PC-9 (cell line): ENCODE measurements at places on chromosomes 2 and 18.

DNA sequence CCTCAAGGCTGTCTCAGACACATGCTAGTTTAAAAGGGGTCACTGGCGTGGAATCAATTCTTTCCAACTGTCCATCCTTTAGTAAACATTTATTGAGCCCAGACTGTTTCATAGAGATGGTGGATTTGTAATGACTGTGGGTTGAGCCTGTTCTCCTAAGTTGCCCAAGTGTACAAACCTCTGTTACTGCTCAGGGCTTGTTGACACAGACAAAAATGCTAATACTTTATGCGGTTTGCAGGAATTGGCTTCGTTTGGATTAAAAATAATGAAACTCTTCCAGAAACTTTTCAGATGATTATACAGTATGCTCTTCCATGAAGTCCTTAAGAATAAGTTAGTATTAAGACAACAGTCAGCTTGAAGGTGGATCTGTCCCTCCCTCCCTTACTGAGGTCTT, 83.6 kb upstream of the MGAT5 start:
- no peak for DNase-seq

DNA sequence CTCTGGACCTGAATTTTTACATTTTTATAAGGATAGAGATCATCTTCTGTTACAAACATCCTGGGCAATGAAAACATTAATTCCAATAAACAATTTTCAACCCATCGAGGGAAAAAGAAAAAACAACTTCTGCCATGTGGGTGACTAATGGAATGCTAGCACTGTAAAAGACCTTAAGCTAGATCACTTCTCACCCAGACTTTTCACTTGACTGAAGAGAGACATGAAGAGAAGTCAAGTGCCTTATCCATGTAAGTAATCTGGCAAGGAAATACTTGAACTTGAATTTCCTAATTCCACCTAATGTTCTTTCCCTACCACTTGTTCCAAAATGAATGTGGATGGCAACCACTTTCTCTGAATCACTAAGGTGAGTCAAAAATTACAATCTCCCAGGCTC, 98.3 kb upstream of the ACVR1C start:
- DNase-seq = no peak

DNA sequence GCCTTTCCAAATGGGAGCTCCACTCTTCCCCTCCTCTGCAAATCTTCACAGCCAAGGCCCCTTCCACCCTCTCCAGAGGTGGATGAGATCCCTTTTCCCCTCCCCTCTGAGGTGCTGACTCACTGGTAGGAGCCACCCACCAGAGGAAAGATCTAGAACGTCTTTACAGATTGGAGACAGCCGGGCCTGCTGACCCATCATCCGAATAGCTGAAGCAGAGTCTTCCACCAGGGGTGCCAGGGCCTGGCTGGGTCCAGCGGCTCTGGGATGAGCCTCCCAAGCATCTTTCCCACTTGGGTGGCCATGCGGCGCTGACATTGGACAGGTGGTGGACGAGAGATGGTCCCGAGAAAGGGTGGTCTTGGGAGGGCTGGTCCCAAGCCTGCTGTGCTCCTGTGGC, 9.0 kb downstream of the ERFE start:
- no peak for DNase-seq

DNA sequence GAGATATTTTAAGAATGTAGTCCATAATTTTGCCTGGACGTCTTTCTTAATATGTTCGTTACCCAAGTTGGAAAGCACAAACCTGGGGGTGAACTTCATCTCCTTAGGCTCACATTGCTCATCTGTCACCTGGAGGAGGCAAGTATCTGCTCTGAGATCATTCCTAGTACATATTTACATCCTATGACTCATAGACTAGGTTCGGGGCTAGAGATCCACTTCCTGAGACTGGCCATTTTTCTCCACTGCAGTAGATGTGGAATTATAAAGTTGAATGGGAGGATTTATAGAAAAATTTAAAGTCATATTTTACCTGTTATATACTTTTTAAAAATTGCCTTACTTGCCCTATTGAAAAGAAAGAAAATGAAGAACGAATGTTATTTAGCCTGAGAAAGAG, 77.5 kb upstream of the PROKR1 start:
- no peak for DNase-seq

DNA sequence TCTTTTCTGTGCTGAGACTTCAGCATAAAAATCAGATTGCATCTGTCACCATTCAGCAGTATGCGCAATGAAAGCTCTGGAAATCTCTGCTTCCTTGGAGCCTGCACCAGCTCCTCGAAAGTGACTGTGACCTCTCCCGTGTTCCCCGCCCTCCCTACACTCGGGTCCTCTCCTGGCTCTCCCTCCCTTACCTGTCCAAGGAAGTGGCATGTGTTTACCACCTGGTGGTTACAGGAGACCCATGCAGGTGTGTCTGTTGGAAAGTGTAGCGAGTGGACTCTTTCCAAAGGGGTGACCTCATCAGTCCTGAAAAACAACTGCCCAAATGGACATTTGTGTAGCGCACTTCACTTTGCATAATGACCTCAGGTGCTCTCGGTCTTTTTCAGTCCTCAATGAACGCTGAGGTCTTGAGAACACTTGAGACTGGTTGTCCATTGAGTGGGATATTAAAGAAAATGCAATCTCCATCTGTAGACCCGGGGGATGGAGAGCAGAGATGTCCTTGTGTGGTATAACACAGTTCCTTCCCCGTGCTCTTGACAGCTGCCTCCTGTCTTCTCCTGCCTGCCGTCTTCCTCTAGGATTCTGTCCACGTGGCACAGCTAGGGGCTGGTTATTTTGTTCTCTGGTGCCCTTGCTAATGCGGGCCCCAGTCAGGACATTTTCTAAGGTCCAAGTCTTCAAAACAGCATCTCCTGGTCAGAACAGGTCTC, 133.2 kb downstream of the ACKR3 start:
- no peak for DNase-seq

- no peak for DNase-seq
Observed at GRCh38 chr2:40448476-40449079, 3.3 kb downstream of the SLC8A1 start.
